ENCODE measurements at places on chromosomes 11 and 22.

DNA sequence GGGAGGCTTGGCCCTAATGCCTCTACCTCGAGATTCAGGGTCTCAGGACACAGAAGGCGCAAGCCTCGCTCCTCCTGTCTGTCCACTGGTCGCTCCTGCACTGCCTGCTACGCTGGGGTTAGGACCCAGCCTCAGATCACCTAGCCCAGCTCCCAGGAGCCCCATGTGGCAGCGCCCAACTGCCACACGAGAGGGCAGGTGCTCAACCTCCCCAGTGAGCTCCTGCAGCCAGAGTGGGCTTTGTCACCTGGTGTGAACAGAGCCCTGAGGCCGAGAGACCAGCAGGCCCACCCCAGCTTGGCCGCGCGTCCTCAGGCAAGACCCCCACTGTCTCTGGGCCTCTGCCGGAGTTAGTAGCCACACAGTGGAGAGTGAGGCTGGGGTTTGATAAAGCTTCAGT is 21.7 kb upstream of the PPARA start:
- DNase-seq = no peak

GRCh38 chr22:33897448-33897835 is 22.8 kb downstream of the LARGE1 start:
- peak; percentile 30 for DNase-seq

DNA sequence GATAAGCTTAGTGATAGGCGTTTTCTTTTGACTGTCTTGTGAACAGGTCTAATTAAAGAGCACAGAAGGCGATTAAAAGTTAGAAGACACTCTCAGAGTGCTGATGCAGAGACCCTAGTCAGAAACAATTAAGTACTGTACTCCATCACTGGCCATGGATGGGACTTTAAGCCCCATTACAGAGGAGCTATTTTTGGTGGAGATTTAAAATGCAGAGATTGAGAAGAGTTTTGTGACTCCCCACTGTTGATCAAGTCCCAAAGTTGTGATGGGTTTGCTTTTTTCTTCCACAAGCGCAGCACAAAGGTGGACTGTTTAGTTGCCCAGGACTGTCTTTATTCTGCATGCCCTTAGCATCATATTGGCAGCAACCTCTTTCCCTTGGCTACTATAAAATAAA is 978 bp downstream of the LUZP2 start:
- no peak for DNase-seq

DNA sequence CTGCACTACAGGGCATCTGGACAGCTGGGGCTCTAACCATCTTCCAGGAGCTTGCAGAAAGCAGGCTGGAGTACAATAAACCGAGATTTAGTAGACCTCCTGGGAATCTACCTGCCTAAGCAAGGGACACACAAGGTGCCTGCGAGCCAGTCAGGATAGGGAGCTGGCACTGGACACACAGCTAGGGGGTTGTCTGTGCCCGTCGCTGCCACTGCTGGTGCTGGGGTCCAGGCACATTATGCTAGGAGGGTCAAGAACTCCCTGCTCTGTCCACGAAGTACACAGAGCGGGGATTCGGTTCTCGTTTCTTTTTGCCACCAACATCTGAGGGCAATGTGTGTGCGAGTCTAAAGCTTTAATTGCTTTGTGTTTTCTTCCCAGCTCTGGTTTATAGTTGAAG is 4.2 kb downstream of the RIC8A start:
- DNase-seq = no peak

DNA sequence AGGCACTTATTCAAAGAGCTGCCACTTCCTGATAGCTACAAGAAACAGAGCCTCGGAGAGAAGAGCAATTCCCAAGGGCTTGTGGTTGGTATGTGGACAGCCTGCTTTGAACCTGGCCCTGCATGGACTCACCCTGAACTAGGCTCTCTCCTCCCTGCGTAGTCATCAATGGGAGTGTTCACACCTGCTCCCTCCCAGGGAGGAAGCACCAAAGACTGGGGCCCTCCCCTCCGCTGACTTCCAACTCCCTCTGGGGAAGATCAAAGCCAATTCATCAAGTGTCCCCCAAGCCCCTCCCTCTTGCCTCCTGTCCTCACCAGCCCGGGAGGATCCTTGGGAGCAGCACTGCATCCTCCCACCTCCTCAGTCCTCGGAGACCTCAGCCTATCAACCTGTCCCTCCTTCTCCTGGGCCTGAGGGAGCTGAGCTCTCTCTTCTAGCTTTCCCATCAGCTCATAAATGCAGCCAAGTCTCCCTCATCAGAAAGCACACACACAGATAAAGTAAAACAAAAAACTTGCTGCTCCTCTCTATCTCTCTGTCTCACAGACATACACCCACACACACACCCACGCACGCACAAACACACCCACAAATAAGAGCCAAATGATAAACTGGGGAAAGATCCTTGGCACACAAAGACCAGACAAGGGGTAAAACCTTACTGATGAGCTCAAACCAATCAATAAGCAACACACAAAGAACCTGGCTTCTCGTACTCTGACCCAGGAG is 3.3 kb downstream of the A4GALT start:
- DNase-seq = no peak

- no peak for DNase-seq
These were observed 685.2 kb upstream of the CHORDC1 start for GRCh38 chr11:90908074-90908473.

DNA sequence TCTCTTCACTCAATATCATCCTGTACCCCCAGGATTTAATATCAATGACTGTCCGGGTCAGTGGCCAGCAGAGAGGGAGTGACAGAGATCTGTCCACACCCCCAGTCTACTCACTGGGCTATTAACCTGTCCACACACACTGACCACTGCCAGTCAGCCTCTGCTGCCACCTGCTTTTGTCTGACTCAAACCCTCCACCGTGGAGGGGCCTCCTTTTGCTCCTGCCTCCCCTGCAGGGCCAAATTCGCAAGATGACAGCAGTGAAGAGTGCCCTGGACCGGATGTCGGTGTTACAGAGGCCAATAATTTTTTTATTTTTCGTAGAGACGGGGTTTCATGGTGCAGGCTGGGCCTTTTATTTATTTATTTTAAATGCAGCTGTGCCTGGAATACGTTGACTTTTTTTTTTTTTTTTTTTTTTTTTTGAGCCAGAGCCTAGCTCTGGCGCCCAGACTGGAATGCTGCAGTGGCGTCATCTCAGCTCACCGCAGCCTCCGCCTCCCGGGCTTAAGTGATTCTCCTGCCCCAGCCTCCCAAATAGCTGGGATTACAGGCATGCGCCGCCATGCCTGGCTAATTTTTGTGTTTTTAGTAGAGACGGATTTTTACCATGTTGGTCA is 5.1 kb downstream of the PDXP start:
- no peak for DNase-seq

GRCh38 chr22:23458663-23459541 is 121.2 kb downstream of the IGLL1 start:
- no peak for DNase-seq

DNA sequence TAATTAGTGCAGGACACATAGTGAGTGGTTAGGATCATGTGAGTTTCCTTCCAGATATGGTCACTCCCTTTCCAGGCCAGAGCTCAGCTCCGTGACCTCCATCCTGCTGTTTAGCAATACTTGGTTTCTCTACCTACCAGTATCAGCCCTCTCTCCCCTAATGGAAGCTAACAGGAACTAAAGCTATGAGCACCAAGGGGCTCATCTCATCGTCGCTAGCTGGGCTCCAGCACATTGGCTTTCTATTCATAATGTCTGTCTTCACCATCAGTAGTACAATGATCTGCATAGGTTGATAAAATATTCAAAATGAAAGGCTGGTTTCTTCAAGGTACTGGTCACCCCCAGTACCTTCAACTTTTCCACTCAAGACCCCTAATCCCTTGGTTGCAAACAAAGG is 2.4 kb upstream of the GALNT18 start:
- no peak for DNase-seq

GRCh38 chr11:78783846-78784245 is 209.2 kb upstream of the NARS2 start:
- DNase-seq = no peak

- DNase-seq = no peak
These were observed 54.5 kb upstream of the NOX4 start for GRCh38 chr11:89545691-89546090.

DNA sequence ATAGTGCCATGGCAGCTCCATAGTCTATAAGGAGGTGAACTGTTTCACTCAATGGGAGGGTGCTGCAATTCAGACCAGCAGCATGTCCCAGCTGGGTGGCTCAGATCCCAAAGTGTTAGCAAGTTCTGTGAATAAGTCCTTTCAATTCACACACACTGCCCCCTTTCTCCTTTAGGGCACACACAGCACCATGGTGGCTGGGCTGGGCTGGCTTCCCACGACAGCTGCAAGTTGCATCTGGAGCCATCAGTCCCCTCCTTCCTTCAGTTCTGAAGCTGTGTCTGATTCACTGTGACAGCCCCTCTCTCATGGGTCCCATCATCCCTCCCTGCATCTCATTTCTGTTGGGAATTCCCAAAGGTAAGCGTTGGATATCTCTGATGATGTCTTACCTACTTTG is 324.1 kb upstream of the NCAM1 start:
- no peak for DNase-seq

- DNase-seq = peak; percentile 79
These were observed 901 bp upstream of the KMT2A start for GRCh38 chr11:118435290-118435892.

GRCh38 chr11:63503492-63503891 is 2.4 kb upstream of the LGALS12 start:
- no peak for DNase-seq

DNA sequence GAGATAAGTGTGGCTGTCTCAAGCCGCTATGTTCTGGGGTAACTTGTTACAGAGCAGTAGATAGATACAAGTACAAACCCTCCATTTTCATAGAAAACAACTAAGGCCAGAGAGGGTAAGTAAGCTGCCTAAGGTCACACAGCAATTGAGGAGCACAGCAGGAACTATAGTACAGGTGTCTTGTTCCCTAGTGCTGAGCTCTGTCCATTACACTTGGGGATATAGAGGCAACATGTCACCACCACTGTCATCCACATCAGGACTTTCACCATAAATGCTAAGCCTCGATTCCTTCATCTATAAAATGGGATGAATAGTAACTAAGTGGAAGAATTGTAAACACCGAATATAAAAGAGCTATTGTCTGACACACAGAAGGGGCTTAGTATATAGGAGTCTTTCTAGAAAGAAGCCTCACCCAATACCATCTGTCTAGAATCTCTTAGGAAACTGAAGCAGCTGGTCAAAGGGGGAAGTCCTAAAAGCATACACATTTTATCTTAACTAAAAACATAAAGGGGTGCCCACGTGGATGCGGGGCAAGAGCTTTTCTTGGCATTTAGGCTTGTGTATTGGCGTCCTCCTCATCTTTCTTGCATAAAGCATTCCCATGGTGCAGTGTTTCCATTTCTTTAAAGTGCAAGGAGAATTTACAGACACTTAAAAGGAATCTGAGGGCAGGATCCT is 93.8 kb upstream of the ALX4 start:
- DNase-seq = no peak

DNA sequence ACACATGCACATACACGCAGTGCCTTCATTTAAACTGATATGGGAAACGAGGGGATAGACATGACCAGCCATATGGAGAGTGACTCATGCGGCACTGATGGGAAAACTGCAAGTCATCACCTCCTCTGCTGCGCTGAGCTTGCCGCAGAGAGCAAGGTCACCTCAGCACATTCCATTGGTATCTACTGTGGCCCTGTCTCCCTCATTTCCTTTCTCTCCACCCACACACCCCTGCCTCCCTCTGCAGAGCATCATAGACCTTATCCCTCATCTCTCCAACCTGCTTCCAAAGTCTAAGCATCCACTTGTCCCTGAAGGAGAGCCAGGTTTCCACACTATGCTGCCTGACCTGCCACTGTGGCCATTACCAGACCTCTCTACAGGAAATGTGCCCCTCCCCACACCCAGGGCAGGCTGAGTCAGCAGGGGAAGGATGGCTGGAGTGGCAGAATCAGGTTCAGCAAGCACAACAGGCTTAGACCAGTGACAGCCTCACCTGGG is 116.9 kb upstream of the SNX19 start:
- no peak for DNase-seq

DNA sequence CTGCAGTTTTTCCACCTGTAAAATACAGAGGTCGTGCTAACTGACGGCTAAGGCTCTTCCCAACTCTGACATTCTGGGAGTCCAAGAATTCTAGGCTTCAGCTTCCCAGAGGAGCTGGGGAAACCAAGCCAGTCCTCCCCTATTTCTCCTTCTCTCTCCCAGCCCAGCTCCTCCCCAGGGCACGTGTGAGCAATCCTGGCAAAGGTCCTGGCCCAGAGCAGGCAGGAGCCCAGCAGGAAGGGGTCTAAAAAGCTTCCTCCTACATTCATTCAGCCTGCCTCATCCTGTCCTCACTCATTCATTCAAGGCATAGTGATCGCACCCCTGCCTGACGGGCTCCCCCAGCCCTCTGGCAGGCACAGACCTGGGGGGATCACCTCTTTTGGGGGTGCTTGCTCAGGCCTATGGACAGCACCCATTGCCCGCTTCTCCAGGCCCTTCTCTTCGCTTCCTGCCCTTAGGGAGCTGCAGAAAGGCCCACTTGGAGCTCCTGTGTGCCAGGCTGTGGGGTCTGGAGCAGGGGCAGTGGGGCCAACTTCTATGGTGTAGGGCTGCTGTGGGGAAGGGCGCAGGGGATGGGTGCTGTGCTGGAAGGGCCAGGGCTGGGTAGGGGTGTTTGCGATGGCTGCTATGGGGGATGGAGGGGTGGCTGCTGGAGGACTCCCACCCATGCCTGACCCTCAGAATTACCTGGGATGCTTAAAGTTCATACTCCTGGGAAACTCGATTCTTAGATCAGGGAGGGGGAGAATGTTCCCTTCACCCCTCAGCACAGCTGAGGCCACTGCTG is 9.8 kb downstream of the KCNC1 start:
- no peak for DNase-seq

DNA sequence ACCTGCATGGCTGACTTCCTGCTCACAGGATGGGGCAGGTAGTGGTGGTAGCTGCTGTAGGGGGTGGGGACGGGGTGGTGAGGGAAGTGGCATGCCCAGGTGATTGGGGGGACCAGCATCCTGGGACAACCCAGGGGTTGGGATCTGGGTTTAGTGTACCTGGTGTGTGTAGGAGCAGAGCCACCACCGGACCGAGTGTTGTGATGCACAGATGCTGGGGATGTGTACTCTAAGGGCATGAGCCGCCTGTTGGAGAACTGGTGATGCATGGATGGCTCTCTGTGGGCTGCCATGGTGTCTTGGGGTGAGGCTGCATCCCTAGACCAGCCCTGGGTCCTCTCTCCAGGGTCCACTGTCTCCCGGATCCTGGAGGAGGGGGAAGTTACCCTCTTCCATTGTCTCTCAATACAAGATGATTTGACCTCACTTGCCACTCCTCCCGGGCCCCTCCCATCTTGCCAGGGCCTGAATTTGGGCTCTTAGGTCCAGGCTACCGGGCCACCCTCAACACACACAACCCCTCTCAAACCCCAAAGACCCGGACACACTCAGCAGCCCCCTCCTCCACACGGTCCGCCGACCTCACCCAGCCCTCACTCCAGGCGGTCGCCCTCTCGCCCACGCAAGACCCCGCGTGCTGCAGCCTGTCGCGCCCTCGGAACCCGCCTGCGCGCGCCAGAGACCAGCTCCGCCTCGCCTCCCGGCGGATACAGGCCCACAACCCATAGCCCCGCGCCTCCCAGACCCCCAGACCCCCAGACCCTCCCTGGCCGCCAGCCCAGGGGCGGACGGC is 619 bp downstream of the LRRC75B start:
- DNase-seq = no peak
